ENCODE measurements at places on chromosomes 13 and 19.

GRCh38 chr13:104206450-104207044 lies 1140.3 kb upstream of the SLC10A2 start:
- no peak for DNase-seq

DNA sequence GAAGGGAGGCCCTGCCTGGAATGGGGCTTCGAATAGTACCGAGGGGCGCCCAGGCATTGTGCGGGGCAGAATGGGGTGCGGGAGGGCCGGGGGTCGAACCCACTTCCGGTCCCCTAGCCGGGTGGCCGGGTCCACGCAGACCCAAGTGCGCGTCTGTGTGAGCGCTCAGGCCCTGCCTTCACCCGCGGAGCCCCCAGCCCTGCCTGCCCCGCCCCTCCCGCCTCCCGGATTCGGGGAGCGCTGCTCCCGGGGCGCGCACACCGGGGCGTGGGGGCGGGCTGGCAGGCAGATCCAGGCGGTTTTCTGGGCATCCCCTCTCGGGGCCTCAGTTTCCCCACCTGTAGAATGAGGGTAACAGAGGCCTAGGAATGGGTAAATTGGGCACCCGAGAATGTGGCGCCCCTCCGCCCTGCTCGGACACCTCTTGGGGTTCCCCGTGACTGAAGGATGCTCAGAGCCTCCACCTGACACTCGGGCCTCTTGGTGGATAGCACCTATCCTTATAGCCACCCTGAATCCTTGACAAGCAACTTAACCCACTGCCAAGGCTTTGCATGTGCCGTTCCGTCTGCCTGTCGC lies 682 bp downstream of the PIK3R2 start:
- DNase-seq: peak; percentile 54

DNA sequence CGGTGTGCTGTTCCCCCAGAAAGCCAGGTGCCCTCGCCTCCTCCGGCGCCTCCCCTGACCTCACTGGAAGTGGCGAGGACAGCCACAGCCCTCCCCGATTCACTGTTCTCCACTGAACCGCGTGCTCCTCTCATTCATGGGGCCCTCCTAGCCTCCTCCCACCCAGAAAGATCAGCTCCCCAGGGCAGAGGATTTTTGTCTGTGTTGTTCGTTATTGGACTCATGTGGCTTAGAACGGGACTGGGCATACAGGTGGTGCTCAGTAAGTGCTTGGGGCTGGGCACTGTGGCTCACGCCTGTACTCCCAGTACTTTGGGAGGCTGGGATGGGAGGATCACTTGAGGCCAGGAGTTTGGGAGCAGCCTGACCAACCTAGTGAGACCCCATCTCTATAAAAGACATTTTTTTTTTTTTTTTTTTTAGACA lies 3.8 kb downstream of the PRTN3 start:
- DNase-seq: no peak

DNA sequence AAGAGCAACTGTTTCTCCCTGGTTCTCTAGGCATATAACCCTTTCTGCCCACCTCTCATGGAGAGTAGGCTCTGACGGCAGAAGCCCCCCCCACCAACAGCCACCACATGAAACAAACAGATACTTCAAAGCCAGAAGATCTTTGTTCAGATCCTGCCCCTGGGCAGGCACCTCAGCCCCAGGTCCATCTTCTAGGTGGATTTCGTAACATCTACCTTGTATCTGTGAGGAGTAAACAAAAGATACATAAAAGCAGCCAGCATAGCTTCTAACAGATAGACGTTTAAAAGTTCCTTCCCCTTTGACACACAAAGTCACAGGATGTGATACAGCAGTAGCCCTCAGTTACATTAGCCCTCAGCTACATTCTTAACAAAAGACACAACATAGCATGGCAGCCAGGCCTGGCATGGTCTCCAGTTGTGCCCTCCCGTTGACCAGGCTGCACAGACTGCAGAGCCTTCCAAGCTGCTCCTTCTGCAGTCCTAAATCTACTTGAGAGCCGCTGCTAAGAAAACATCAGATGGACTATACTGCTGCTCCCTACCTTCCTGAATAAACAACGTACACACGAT lies 35.4 kb downstream of the BRD4 start:
- DNase-seq: no peak

GRCh38 chr13:42174344-42175162 lies 97.4 kb upstream of the AKAP11 start:
- no peak for DNase-seq

Measured in activated naive CD4-positive, alpha-beta T cell treated with anti-CD3 and anti-CD28 coated beads, Interleukin-2, amount 50 U/mL, for 72 hours (primary cell).